CD4-positive, CD25-positive, alpha-beta regulatory T cell (primary cell): ENCODE measurements at places on chromosomes 4 and X.
A peak's percentile ranks its signal among the peaks of the same experiment; 100 is the strongest.

GRCh38 chr4:151488968-151489367 is 80.0 kb downstream of the FHIP1A start:
- no peak for DNase-seq

DNA sequence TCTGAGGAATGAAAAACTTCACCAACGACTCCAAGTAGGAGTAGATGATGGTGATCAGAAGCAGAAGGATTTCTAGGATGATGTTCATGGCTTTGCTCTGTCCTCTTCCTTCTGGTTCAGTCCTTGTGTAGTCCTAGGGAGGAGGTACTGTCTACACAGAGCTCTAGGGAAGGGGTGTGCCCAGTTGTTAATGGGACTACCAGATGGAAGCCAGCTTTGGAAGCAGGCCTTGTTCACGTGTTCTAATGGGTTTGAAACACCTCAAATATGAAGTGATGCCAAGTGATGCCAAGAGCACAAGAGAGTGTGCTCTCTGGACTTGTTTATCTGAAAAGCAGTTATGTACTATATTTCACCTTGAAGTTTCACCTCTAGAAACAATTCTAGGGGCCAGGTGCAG is at the start of gene HSD17B13:
TSS of gene HSD17B13 (minus strand) at position 129 of the 400 bp plus-strand sequence. CDS start at position 88, 41 bp downstream.
- no peak for DNase-seq

DNA sequence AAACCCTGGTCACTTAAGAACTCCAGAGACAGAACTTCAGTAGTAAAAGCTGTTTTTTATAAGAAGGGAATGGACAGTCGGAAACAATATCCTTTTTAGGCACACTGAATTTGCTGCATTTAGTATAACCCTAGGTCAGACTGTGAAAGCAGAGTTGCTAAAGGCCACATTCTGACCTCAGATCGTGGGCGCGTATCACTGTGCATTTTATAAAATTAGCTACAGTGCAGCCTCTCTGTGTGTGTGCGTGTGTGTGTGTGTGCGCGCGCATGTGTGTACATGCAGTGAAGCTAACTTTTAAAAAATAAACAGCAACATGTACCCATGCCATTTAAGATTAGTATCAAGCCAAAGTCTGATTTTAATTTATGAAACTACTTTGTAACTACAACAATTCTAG is 8.0 kb downstream of the ZNF827 start:
- no peak for DNase-seq

DNA sequence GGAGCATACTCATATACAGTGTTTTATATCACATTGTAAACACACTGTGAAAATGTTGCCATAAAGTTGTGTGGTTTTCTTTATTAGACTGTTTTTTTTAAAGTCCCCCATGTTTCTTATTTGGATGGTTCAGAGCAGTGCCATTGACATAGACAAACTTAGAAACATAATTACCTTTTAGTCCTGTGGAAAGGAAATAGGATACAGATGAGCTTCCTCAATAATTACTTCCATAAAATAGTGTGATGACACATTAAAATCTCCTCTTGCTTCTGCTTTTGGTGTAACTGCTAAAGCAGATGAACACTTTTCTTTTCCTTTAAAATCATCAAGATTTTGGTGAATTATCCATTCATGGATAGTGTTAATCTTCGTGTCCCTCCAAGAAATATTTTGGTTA is 52.9 kb upstream of the LIMCH1 start:
- DNase-seq = no peak

DNA sequence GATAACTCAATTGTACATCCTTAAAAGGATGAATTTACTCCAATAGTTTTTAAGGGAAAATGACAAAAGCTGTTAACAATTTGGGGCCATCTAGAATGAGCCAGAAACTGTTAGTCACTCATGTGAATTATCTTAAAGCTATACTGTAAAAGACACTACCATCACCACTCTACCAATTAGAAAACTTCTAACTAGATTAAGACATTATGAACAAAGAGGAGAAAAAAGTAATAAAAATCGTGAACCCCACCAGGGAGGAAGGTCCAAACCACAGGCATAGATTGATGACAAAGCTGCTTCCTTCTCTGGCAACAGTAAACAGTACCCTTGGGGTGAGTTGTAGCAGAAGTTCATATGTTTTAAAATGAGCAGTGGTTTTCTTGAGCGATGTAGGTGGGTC is 106.1 kb downstream of the PDGFC start:
- DNase-seq = no peak

DNA sequence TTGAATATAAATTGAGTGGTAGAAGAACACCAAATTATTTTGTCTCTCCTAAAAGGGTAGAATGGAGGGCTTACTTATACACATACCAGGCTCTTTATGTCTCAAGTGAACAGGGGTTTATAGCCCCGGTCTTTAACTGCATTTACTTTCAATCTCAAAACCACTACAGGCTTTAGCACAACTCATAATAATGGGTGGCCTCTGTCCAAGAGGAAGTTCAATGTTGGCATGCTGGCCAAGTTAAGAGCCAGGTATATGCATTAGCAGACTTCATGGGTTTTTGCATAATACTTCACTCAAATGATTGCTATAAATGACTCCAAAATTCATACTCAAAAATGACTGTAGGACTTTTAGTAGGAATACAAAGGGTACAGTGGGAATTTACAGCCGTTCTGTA is 118.5 kb upstream of the OTUD4 start:
- DNase-seq = no peak

DNA sequence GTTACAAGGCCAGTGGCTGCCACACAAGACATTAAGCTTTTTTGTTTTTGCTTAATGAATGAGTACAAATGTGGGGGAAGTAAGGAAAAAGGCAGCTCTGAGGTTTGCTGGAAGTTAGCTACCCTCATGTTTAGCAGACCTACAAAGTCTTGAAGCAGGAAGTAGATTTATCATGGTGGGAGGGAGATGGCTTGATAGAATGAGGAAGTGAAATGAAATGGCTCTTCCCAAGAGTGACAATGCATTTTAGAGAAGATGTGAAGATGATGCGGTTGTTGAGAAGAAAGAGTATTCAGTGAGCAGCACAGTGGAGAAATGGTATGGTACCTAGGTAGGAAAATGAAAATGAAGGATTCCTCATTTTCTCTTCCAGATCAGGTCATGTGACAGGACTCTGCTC is 108.0 kb downstream of the SLIT2 start:
- DNase-seq = no peak

- DNase-seq = no peak
Observed at GRCh38 chr4:54482529-54483200, 175.1 kb upstream of the KIT start.

- no peak for DNase-seq
Observed at GRCh38 chr4:119028296-119028695, 107.3 kb upstream of the MYOZ2 start.

- DNase-seq = no peak
Observed at GRCh38 chrX:288561-288991, 7.4 kb downstream of the PLCXD1 start.

- no peak for DNase-seq
Observed at GRCh38 chr4:140789759-140790158, 33.6 kb upstream of the TBC1D9 start.

GRCh38 chr4:1169171-1169671 is 3.2 kb downstream of the SPON2 start:
- DNase-seq = no peak

- no peak for DNase-seq
Observed at GRCh38 chr4:26803211-26803861, 57.3 kb upstream of the STIM2 start.

DNA sequence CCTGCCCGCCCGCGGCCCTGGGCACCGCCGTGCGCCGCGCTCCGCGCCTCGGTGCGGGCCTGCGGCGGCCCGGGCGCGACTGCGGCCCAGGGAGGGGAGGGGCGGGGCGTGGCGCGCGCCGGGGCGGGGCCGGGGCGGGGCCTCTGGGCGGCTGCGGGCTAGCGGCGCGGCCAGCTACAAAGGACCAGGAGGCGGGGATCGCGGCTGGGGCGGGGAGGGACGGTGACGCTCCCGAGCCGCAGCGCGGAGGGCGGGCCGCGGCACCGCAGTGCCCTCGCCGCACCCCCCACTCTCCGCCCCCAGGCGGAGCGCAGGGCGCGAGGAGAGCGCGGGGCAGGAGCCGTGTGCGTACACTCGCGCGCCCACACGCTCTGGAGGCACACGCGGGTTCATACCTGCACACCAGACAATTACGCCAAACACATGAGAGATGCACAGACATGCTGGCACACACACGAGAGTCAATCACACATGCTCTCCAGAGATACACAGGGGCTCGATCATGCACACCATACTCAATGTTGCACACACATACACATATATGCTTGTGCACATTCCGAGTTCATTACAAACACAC is at the start of gene CRMP1:
TSS of gene CRMP1 (minus strand) at position 83 of the 577 bp plus-strand sequence. CDS start 117 bp downstream, outside the sequence.
- no peak for DNase-seq

DNA sequence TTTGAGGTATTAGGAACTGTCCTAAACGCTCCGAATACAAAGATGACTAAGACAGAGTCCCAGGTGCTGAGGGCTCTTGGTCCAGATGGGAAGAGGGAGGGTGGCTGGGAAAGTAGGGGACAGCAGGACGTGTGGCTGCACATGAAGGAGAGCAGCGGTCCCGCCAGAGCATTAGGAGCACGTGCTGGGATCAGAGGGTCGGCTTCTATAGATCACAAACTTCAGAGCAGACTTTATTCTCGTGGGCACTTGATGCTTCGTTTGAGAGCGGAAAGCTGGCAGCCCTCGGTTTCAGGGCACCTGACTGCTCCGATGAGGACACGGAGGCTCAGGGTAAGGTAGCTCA is 26.1 kb downstream of the ZBTB49 start:
- no peak for DNase-seq

DNA sequence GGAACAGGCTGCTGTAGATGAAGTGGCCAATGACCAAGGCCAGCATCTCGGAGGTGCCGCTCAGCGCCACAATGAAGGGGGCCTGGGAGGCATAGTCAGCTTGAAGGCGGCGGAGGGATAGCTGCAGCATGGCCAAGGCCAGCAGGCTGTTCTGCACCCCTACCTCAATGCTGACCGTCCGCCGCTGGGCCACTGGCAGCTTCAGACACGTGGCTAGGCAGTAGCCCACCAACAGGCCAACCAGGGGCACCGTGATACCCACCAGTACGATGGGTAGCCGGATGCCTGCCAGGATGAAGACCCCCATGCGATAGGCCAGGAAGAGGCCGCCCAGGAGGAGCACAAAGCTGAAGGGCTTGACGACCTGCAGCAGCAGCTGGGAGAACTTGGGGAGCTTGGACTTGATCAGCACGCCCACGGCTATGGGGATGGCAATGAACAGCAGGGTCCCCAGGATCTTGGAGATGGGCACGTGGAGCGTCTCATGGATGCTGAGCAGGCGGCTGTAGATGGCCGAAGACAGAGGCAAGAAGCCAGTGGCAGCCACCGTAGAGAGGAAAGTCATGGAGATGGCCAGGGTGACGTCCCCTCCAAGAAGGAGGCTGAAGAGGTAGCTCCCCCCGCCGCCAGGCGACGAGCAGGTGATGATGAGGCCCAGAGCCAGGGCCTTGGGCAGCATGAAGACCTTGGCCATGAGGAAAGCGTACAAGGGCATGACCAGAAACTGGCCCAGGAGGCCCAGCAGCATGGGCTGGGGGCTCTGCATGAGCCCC is 1.3 kb upstream of the UBL4A start:
- DNase-seq = no peak

DNA sequence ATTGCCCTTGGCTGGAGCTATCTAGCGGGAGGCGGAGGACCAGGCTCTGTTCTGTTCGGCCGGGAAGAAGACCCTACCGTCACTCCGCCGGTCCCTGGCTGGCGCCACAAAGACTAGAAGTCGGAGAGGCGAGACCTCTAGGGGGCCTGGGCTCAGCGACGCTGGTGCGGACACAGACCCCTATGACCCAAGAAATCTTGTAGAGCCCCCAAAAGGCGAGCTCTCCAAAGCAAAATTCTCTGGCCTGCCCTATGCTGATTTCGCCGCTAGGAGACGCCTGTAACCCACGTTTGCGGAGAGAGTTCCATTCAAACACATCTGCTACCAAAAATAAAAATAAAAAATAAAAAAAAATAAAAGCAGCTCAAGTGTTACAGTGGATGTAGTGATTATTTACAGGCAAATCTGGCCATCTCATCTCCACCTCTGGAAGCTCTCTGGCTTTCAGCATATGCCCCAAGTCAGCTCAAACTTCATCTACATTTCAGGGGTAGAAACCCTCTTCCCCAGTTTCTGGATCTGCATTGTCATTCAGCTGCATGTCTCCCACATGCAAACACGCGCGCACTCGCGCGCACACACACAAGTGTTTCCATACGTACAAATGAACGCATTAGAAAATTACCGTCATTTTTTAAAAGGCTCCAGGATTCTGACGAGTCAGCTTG is 2.4 kb upstream of the PCDH10 start:
- no peak for DNase-seq

GRCh38 chrX:79630033-79631009 is 263.2 kb upstream of the ITM2A start:
- DNase-seq = no peak

DNA sequence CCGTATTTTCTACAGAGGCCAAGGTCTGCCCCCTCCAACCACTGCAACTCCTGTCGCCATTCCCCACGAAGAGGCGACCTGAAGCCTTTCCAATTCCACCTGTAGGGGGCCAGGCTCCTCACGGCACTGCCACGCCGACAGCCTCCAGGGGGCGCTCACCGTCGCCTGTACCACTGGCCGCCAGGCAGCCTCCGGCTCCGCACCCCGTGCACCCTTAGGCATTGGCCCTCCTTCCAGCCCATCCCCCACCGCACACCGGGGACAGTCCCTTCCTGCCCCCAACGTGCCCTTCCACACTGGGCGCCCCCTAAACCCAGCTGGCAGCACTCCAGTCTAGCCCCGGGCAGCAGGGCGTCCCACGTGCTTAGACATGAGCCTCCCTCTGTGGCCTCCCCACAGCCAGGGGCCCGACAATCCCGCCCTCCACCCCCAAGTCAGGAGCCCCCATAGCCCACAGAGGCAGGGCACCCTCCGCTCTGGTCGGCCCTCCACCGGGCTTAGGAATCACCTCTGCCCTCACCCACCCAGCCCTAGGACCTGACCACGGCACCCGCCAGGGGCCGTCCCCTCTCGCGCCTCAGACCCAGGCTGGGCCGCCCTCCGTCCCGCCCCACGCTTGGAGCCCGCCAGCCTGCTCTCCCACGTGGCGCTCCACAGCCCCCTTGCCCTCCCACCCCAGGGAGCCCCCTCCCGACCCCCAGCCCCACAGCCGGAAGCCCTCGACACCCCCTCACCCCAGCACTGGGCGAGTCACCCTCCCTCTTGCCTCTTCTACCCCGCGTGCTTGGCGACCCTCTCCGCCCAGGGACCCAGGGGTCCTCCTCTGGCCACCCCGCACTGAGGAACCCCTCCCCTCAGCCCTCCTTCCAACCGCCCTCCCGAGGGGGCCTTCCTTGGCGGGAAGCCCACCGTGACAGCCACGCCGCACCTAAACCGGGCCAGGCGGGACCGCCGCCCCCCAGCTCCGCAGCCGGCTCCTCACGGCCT is 711 bp downstream of the PNMA6E start:
- peak; percentile 20 for DNase-seq

- no peak for DNase-seq
Observed at GRCh38 chr4:185899833-185900232, 87.8 kb upstream of the SORBS2 start.

DNA sequence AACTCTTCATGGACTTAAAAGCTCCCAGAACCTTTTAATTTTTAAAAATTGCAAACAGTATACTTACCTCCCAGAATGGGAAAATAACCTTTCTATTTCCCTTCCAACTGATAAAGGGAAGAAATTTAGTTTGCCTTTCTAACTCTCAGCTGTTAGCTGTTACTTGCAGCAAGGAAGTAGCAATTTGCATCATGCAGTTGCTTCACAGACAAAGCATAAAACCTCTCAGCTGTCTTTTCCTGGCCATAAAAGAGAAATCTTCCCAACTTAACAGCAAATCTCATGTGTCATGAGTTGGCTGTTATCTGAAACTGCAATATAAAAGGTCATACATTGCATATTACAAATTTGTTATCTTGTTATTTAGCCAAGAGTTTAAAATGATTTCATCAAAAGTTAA is 18.4 kb downstream of the C4orf17 start:
- no peak for DNase-seq

- DNase-seq = no peak
Observed at GRCh38 chr4:71132486-71132885, 139.0 kb downstream of the DCK start.
